ENCODE measurements at places on chromosomes 2 and 18.

GRCh38 chr2:47312491-47312850 is 90.5 kb upstream of the MSH2 start:
- no peak for DNase-seq

DNA sequence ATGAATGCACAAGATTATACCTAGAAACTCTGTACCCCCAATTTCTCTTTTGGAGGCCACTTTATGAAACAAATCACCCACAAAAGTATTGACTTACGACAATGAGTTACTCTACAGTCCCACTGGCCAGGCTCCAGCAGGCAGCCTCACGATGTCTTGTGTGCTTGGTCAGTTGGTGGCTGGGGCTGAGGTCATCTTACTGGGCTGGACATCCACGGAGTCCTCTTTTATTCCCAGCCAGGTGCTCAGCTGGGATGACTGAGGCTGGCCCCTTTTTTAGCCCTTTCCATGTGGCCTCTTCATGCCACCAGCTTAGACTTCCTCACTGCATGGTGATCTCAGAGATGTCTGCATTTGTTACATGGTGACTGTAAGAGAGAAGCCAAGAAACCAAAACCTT is 8.9 kb upstream of the ID2 start:
- DNase-seq, result no peak

DNA sequence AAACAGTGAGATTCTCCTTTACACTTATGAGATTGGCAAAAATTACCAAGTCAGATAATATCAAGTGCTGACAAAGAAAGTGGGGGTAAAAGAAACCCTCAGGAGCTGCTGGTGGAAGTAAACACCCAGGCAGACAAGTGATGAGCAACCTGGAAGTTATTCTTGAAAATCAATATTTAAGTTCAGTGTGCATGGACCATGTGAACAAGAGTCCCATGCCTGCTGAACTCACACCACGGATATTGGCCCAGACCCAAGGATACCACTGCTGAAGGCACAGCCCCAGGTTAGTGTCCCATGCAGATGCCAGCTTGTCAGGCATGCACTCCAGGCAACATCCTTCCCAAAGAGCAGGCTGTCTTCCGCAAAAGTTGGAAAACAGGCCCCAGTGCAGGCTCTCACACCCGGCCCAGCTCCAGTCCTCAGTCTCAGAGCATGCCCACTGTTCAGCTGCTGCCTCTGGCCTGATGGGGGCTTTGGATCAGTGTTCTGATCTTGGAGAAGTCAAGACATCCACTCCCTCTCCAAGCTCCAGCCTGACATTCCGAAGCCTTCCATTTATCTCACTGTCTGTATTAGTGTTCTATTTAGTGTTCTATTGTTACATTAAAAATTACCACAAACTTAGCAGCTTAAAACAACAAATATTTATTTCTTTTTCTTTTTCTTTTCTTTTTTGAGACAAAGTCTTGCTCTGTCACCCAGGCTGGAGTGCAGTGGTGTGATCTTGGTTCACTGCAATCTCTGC is 70.0 kb downstream of the HS1BP3 start:
- DNase-seq, result no peak

GRCh38 chr2:226845386-226846116 is 9.7 kb downstream of the RHBDD1 start:
- DNase-seq, result no peak

GRCh38 chr2:30923623-30924022 is 116.4 kb upstream of the CAPN13 start:
- DNase-seq, result no peak

DNA sequence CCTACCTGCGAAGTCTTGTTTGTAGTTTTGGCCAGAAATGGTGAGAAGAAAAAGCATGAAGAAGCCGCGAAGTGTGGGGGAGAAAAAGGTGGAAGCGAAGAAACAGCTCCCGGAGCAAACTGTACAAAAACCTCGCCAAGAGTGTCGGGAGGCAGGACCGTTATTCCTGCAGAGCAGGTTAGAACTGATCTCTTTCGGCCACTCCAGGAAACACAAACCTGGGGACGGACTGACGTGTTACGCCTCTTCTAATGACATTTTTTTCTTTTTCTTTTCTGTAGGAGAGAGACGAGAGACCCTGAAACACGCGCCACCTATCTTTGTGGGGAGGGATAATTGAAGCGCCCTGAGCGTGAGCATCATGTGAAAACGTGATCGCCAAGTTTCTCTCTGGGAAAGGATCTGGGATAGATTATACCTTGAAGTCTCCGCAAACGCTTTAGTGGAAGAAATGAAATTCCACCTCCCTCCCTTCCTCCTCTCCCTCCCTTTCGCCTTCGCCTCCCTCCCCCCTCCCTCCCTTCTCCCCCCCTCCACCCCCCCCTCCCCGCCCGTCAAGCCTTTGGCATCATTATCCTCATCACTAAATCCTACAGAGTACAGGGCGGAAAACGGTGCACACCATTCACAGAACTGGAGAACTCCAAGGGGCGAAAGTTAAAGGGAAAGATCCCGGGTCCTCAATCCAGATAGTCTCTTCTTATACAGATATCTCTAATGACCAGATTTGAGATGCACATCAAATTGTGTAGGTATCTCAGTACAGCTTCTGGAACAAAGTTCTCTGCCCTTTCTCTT is at the start of gene ZEB2:
Gene ZEB2 (minus strand): TSS at position 186 of the 798 bp plus-strand sequence. CDS start 2,769 bp downstream, outside the sequence.
- peak; percentile 54 for DNase-seq

GRCh38 chr18:79736846-79737245 is 57.2 kb downstream of the CTDP1 start:
- no peak for DNase-seq

DNA sequence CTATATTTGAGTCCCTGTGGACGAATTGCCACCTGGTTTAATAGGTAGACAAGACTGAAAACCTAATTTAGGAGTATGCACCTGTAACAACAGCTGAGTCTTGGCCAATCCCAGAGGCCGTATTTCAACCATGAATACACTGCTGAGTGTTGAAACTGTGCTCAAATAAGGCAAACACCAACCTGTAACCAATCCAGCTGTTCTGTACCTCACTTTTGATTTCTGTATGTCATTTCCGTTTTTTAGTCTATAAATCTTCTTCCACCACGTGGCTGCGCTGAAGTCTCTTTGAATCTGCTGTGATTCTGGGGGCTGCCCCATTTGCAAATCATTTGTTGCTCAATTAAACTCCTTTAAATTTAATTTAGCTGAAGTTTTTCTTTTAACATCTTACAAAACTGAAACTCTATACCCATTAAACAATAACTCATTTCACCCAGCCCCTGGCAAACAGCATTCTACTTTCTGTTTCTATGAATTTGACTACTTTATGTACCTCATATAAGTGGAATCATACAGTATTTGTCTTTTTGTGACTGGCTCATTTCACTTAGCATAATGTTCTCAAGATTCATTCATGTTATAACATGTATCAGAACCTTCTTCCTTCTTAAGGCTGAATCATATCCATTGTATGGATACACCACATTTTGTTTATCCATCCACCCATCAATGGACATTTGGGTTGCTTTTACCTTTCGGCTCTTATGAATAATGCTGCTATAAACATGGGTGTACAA is 7.5 kb upstream of the YPEL5 start:
- peak; percentile 16 for DNase-seq

- no peak for DNase-seq
These were observed 267.6 kb upstream of the THSD7B start for GRCh38 chr2:136497709-136498108.

GRCh38 chr2:208334230-208334629 is 68.2 kb downstream of the PIKFYVE start:
- DNase-seq, result no peak

DNA sequence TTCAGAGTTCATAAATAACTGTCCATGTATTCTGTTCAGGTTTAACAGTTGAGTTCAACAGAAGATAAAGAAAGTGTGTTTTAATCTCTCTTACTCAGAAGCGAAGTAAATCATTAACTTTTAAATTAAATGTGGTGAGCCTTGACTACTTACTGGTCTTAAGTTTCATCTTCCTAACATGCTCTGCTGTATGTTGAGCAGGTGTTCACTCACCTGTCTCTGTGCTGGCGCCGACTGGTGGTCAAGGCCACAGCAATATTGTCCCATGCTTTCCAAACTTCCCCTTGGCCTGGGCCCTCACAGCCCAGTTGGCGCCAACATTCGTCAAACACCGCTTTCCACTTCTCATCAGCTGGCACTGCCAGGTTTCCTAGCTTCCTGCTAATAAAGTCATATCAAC is 17.0 kb upstream of the MPP4 start:
- DNase-seq, result no peak

GRCh38 chr18:5900262-5900661 is 4.9 kb upstream of the TMEM200C start:
- DNase-seq, result no peak

DNA sequence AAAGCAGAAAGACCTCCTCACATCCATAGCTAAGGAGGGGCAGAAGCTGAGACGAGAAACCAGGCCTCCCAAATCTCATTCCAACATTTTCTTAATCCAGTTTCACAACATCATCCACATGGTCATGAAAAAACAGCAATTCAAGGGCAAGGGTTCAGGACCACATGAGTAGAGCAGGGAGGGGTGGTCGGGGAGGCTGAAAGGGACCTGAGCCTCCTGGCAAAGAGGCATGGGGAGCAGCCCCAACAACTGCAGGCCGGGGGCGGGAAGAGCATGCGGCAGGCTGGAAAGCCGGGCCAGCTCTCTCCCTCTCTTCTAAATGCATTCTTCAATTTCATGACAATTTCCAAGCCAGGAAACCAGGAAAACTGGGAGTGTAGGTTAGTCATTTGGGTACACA is 76.7 kb downstream of the DNMT3A start:
- DNase-seq, result no peak

- no peak for DNase-seq
These were observed 159.4 kb upstream of the GCFC2 start for GRCh38 chr2:75870133-75870532.

DNA sequence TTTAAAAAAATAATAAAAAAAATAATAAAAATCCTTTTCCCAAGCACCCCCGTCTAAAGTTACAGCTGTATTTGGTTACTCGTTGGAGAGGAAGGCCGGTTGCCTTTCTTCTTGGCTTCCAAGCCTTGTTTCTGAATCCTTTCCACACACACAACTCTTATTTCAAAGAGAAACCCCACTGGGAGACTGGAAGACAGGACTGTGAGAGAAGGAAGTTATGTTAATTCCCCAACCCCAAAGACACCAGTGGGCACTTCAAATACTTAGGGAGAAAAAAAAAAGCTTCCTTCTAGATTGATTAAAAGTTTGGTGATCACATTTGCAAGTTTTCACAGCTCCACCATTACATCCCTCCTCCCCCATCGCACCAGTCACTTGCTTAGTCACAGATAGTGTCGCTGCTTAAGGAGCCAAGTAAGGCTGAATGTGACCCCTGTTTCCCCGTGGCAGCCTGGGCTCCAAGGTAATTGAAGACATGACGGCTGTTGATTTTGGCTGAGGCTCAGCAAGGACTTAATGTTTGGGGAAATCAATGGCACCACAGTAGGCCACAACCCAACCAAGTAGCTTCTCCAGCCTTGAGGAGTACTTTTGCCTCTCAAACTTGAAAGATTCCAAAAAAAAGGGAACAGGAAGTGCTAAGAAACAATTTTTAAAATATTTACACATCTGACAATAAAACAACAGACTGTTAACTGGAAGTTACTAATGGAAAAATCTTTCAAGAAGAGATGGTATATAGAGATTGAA is 40.8 kb upstream of the FRZB start:
- no peak for DNase-seq

DNA sequence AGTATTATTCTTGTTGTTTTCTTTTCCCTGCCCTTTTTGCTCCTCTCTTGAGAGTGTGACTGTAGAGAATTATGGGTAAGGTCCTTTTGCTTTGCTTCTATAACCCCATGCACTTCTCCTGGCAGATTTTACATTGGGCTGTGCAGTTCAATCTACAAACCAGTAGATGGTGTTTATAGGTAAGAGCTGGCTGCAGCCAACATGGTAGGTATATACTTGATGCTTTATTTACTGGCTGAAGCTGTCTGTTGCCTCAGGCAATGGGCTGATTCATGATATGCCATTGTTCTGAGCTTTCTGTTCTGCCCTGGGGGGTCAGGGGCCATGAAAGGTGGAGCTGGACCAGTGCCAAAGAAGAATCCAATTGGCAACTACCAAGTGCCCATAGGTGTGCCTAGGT is 48.3 kb upstream of the MYL1 start:
- DNase-seq, result no peak

GRCh38 chr2:229343661-229344060 is 72.6 kb upstream of the PID1 start:
- no peak for DNase-seq

DNA sequence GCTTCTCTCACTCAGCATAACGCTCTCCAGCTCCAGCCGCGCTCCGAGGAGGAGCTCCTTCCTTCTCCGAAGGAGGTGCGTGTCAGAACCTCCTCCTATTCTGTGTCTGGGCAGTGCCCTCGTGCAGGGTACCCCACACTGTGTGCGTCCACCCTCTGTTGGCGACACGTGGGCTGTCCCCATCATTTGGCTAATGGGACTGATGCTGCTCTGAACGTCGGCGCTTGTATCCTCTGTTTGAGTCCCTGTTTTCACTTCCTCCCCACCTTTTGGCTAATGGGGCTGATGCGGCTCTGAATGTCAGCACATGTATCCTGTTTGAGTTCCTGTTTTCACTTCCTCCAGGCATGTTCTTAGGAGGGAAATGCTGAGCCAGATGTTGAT is 22.2 kb downstream of the KCNG2 start:
- DNase-seq, result peak; percentile 10

DNA sequence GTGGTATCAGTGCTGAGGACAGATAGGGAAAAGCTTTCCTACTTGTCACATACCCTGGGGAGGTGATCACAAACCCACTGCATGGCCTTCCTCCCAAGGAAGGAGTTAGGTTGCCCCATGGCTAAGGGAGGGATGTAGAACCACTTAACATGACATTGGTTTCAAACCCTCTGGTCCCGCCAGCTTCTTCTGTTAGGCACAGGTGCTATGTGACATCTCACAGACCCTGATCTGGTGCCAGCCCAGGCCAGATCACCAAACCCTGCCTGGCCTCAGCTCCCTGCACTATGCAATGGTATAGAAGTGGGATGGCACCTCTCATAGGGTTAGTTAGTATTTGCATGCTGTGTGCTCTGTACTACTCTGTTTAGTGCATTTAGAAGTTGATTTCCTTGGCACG is 58.0 kb downstream of the TCF7L1 start:
- no peak for DNase-seq

- DNase-seq, result no peak
These were observed 30.9 kb upstream of the NAB1 start for GRCh38 chr2:190618030-190618429.

- no peak for DNase-seq
These were observed 110.3 kb downstream of the CMPK2 start for GRCh38 chr2:6755456-6755855.

DNA sequence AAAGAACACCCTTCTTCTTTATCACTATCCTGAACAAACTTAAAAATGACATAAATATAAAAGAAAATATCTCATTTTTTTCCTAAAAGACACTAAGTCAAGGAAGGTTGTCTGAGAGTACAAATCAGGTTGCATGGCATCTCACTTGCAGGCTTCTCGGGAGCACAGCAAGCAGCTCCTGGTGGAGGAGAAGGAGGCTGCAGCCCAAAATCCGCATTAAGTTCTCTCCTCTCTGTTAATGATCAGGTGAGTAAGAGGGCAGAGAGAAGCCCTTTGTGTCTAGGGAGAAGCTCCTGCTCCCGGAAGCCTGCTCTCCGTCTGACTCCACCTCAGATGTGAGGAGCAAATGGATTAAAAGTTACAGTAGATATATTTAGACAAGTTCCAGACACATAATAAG is 35.0 kb upstream of the DOK6 start:
- DNase-seq, result no peak

- no peak for DNase-seq
These were observed 12.8 kb downstream of the FANCL start for GRCh38 chr2:58228299-58228698.

GRCh38 chr2:67487993-67488392 is 90.9 kb downstream of the ETAA1 start:
- DNase-seq, result no peak
